IPS DF 19.7 (cell line): ENCODE measurements at places on chromosomes 12 and 14.

GRCh38 chr12:132284071-132284826 lies 45.1 kb downstream of the GALNT9 start:
- DNase-seq: no peak

DNA sequence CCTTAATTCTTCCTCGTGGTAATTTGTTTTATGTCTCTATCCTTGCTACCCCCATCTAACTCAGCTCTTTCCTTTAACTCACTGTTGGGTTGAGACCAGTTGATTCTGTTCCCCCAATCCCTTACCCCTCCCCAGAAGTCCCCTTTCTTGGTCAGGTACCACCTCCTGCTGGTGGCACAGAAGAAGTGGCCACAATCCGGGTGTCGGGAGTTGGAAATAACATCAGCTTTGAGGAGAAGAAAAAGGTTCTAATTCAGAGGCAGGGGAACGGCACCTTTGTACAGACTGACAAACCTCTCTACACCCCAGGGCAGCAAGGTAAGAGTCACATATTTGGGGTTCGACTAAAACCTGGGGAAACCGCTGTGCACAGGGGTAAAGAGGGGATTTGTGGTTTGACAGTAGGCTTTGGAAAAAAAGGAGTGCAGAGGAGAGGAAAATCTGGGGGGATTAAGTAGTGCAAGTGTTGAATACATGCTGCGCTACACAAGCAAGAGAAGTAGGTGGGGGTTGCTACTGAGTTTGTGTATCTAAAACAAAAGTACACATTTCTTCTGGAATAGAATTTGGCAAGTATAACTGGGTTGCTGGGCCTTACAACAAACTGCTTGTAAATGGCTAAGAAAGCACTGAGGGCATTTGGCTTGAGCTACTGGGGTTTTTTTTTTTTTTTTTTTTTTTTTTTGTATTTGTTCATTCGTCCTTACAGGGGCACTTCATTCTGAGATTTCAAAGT lies 1.3 kb downstream of the A2ML1 start:
- no peak for DNase-seq

DNA sequence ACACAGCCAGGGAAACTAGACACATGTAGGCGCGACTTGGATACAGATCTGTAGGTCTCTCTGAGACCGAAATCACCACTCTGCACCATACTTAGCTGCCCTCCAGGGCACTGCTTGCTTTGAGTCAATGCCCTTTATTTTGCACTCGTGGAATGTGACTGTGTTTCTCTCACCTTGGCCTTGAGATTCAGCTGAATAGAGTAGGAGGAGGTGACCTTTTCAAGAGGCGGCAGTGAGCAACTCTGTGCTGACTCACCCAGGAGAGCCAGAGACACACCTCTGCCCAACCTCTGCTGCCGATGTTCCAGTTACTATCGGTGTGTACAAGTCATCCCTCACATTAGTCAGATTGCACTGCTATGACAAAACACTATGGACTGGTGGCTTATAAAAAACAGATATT lies 583.4 kb downstream of the VRK1 start:
- DNase-seq: no peak

- DNase-seq: no peak
These were observed 906.9 kb downstream of the NRXN3 start for GRCh38 chr14:79077096-79077495.

GRCh38 chr14:22200977-22201605 lies 387.9 kb downstream of the DAD1 start:
- peak; percentile 54 for DNase-seq

DNA sequence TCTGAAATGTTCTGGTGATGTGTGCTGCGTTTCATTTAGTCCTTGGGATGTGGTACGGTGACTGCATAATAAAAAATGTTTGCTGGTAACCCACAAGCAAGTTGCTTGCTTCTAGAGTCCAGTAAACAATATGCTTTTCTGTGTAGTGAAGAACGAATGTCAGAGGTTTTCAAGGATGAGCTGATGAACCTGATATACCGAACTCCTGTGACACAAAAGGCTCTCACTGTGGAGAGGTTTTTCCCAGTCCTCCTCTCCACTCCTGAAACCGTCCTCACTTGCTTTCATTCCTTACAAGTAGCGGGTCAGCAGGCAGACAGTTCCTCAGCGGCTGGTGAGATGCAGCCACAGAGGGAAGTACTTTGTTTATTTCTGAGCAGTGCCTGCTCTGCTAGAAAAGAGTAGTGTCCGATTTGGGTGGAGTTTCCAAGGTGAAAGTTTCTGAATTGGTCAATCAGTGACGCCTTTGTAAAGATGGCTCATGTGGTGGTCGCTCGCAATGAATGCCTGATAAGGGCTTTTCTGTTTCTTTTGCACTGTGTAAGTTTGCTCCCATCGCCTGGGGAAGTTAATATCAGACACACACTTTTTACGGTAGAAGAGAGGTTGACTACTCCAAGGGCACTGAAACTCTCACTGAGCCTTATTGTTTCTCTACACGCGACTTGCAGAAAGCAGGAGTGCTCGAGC lies 3.0 kb downstream of the ETV6 start:
- no peak for DNase-seq

GRCh38 chr12:59268295-59268809 lies 327.5 kb upstream of the SLC16A7 start:
- DNase-seq: no peak

DNA sequence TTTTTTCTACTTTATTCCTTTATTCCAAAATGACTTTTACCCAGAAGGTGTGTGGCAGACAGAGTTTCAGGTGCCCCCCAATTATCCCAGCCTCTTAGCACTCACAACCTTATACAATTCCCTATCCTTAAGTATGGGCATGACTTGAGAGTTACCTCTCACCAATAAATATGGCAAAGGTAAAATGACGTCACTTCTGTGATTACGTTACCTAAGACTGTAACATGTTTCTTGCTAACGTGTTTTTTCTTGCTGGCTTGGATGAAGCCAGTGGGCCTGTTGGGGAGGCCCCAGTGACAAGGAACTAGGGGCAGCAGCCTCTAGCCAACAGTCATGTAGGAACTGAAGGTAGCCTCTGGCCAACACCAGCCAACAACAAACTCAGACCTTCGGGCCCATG lies 13.3 kb upstream of the TUNAR start:
- no peak for DNase-seq

DNA sequence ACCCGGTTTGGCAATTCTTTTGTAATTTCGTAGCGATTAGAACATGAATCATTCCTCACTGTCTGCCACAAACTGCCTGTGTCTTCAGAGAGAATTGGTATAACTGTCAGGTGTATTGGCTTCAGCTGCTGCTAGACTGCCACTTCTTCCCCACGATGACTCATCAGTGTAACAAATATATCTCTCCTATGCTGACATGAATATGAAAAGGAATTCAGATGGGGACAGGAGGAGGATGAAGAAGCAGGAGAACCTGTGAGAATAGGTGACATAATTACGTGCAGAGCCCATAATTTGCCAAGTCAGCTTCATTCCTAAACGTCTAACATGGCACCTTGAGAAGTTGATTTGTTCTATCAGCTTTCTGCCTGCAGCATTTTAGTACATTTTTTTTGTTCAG lies 64.9 kb downstream of the FRMD6 start:
- no peak for DNase-seq

DNA sequence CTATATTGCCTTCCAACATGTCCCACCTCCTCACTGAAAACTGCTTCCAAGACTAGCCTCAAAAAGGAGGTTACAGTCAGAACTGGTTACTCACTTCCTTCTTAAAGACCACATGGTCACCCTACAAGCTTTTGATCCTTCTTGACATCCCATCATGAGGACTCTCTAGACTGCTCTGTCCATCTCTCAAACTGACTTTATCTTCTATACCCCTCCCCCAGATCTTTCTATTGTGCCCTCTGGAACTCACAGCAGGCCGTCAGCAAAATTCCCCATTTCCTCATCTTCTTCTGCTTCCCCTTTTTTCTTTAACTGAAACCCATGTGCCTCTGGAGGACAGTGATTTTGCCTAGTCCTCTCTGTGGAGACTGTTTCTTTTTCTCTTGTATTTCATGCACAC lies 18.1 kb upstream of the IGF1 start:
- DNase-seq: no peak

GRCh38 chr12:71469258-71469750 lies 29.7 kb downstream of the LGR5 start:
- no peak for DNase-seq

DNA sequence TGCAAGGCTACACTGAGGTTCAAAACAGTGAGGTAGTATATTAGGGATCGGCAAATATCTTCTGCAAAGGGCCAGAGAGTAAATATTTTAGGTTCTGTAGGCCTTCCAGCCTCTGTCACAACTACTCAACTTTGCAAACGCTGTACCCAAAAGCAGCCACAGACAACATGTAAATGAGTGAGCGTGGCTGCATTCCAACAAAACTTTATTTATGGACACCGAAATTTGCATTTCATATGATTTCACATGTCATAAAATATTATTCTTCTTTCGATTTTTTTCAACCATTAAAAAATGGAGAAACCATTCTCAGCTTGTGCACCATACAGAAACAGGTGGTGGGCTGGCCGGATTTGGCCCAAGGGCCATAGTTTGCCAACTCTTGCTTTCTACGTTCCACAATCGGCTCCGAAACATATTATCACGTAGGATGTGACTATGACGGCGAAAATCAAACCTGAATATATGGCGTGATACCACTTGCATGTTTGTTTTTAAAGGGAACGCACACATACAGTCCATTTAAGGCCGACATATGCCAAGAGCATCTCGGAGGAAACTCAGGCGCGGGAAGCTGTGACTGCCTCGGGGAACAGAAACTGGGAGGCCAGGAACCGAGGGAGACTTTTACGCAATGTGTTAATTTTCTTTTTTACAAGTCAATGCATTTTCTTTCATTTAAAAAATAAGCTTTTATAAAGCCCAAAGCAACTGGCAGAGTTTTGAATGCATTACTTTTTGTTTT lies 7.1 kb downstream of the NCOR2 start:
- no peak for DNase-seq

DNA sequence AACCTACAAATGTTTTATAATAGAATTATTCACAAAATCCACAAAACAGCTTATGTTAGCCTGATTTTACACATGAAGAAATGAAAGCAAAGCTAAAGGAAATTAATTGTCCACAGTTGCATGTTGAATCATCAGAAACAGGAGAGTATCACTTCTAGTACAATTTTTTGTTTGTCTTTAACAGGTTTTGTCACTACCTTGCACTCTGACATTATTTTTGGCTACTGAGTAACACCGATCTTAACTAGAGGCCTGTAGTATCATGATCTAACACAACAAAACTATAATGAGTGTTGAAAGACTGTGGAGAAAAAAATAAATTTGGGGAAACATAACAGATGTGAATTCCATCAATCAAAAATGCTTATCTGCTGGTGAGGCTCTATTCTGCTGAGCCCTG lies 60.1 kb downstream of the TAOK3 start:
- no peak for DNase-seq

DNA sequence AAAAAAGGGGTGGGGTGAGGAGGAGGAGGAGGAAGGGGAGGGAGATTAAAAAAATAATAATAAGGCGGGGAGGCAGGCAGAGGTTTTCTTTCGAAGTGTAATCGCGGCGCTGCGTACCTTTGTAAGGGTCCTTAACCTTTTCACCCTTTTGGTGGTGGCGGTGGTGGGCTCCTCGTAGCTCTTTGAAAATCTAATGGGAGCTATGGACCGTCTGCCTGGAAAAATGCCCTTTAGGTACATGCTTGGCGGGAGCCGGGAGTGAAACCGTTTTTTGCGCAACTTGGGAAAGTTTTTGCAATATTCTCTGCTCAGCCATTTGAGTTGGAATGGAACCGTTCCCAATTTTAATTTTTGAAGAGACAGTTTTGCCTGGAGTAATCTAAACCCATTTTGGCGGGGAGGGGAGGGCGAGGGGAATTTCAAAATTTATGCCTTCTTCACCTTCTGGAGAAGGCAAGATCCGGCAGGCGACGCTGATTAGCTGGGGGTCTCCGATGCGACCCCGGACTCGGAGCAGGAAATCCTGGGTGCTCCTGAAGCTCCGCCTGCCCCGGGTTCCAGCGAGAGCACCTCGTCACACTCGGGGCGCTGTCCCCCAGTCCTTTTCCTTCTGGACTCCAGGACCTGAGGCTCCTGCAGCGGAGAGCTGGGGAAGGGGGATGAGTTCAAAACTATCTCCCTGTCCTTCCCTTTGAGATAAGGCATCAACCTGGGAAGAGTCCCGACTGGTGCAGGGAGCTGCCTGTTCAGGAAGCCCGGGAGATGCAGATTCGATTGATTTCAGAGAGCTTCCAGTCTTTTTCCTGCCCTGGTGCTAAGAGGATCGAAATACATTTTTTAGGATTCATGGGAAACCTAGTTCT lies 74.6 kb upstream of the TBX5 start:
- DNase-seq: no peak

- no peak for DNase-seq
These were observed 249.7 kb upstream of the AVPR1A start for GRCh38 chr12:63400718-63401117.

DNA sequence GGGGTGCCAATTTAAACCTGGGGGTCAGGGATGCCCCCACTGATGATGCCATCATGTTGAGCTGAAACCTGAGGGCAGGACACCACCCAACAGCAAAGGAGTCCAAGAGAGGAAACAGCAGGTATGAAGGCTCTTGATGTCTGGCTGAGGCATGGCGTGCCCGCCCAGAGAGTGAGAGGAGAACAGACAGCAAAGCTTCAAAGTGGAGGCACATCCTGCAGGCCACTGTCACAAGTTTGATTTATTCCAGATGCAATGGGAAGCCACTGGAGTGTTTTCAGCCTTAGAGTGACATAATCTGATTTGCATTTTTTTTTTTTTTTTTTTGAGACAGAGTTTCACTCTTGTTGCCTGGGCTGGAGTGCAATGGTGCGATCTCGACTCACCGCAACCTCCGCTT lies 34.8 kb downstream of the IRF2BPL start:
- no peak for DNase-seq

- no peak for DNase-seq
These were observed 31.9 kb downstream of the DACT1 start for GRCh38 chr14:58669556-58670200.

- DNase-seq: no peak
These were observed 15.2 kb upstream of the EIF5 start for GRCh38 chr14:103318750-103319419.

GRCh38 chr14:50726372-50727107 lies 58.4 kb upstream of the SAV1 start:
- no peak for DNase-seq

DNA sequence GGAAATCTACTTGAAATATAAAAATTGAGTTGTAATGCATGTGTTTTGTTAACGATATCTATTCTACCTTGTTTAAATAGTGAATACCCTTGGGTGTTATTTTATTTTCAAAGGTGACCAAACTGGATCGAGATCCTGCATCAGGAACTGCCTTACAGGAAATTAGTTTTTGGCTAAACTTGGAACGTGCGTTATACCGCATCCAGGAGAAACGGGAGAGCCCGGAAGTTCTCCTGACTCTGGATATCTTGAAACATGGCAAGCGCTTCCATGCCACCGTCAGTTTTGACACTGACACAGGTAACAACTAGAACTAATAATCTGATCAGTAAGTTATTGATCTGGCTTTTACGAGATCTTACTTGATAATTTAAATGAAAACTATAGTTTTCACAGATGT lies 15.9 kb downstream of the DYNC1H1 start:
- no peak for DNase-seq

- no peak for DNase-seq
These were observed 194.0 kb downstream of the DPF3 start for GRCh38 chr14:72699852-72700257.
